ENCODE measurements at places on chromosomes 16 and 17.

DNA sequence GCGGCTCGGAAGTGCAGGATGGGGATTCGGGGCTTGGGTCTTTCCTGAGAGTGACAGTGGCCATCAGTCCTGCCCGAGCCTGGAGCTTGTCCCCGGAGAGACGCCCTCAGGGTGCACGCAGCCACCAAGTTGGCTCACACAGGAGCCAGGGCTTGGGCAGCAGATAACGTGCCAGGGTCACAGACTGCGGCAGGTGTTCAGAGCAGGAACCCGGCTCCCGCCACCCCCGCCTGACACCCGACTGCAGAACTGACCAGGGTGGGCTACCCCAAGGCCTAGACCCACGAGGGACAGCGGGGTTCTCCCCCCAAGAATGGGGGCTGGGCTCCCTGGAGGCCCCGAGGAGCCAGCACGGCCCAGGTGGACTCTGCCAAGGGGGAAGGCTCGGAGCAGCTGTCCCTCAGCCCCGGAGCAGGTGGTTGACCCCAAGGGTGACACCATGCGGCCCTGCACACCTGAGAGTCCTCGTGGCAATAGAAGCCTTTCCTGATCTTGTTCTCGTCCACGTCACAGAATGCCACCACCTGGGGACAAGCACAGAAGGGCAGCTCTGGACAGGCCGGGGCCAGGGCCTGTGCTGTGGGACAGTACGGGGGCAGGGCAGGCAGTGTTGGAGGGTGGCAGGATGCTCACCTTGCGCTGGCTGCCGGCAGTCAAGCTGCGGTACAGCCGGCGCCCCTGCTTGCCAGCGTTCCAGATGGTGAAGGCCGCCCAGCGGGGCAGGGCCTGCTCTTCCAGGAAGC, 117.1 kb upstream of the ZNF750 start:
- DNase-seq = no peak

GRCh38 chr17:76444518-76445311, 8.2 kb downstream of the UBE2O start:
- peak; percentile 48 for DNase-seq

DNA sequence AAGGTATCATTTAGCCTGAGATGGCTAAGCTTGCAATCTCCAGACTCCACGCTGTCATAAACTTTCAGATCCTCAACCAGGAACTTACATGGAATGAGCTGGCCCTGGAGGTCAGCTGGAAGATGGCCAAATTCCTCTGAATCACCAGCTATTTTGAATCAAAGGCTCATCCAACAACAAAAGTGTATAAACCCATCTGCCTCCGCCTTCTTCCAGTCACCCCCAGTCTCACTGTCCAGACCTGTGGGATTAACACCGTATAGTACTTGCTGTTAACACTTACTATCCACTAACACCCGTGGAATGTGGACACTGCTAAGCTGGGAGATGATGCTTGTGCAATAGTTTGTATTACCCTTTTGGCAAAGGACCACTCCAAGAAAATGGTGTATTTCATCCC, 1.9 kb upstream of the LCMT1 start:
- DNase-seq = no peak

DNA sequence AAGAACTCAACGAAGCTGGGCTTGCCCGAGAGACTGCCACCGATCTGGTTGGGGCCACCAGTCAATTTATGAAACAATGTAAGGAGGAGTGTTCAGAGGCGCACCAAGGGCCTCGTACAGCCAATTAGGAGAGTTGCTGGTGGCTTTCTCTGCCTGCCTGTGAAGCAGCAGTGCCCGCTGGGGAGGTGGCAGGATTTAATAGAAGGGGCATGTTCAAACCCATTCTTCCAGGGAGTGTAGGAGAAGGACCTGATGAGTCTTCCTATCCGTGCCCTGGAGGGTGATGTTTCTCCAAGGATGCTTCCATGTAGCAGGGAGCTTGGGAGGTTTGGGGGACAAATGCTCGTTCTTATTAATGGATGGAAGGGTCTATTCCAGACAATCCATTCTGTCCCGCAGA, 178.4 kb downstream of the CCDC182 start:
- no peak for DNase-seq

DNA sequence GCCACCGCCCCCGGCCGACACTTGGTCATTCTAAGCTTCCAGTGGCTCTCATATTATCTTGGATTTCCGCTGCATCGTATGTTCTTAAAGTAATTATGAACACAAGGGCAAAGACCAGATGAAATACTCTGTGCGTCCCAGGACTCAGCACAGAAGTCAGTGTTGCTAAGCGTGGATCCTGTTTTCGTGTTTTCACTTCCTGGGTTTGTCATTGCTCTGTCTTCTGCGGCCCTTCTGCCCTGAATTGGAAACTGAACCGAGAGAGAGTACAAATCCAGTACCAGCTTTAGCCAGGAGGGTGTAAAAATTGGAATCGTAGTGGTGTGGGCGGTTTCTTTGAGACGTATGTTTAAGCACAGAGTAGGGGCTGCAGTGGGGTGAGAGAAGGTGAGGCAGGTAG, 32.7 kb downstream of the DBNDD1 start:
- no peak for DNase-seq

- no peak for DNase-seq
Measured at GRCh38 chr17:77487211-77487629, 346.5 kb downstream of the SEC14L1 start.

DNA sequence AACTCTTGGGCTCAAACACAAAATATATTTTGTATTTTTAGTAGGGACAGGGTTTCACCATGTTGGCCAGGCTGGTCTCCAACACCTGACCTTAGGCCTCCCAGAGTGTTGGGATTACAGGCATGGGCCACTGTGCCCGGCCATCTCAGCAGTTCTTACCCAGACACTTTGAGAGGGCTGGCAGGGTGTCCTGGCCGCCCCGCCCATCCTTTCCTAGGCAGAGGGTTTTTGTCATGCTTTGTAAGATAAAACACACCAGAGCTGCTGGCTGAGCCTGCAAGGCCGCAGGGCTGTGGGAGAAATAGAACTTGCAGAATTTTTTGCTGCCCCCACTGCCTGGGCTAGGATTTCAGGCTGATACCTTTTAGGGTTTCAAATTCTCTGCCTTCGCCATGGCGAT, 8.7 kb downstream of the PPL start:
- DNase-seq = no peak

Measured in activated CD4-positive, alpha-beta T cell treated with anti-CD3 and anti-CD28 coated beads, Interleukin-2, amount 50 U/mL, for 16 hours (primary cell).